MCF 10A (cell line): ENCODE measurements at places on chromosomes 4 and X.

GRCh38 chr4:121358473-121358872, 22.3 kb downstream of the QRFPR start:
- peak; percentile 77 for DNase-seq

GRCh38 chr4:72945719-72946336, 123.7 kb downstream of the COX18 start:
- no peak for DNase-seq

DNA sequence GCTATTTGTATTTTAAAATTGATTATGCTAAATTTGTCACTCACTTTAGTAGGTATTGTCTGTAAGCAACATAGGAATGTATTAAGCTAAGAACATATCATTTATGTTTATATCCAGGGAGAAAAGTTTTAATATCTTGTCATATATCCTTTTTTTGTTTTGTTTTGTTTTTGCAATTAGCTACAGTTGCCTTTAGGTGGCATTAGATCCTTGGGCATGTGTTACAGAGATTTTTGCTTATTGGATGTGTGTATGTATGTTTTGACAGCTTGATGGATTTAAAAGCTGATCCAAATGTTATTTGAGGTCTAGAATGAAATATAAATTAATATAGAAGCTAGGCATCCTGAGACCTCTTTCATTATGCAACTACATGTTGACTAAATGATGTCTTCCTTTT, 36.1 kb upstream of the OTUD4 start:
- peak; percentile 48 for DNase-seq

GRCh38 chrX:124228849-124229248, 103.6 kb upstream of the TEX13D start:
- no peak for DNase-seq

DNA sequence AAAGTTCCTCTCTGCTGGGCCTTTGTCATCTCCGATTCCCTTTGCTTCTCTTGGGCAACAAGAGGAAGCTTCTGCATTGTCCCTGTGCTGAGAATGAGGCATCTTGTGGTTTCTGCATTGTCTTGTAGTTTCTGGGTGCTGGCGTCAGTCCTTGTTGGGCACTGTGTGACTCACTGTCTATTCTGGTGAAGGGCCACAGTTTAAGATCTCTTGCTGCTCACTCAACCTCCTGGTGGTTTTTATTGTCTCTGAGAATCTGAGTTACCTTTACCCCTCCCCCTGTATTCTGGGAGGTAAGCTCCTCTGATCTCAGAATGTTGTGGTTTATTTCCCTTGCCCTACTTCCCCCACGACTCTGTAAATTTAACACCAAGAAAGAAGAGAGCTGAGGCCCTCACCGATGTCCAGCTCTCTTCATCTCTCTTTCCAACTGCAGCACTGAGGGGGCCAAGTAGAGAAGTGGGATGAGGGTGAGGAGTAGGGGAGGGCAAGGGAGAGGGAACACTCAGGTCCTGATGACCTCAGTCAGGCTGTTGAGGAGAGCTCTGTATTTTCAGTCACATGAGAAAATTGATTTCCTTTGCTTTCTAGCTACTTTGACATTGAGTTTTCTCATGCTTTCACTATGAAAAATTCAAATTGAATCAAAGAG, 441.6 kb upstream of the PITX2 start:
- DNase-seq, result peak; percentile 94

DNA sequence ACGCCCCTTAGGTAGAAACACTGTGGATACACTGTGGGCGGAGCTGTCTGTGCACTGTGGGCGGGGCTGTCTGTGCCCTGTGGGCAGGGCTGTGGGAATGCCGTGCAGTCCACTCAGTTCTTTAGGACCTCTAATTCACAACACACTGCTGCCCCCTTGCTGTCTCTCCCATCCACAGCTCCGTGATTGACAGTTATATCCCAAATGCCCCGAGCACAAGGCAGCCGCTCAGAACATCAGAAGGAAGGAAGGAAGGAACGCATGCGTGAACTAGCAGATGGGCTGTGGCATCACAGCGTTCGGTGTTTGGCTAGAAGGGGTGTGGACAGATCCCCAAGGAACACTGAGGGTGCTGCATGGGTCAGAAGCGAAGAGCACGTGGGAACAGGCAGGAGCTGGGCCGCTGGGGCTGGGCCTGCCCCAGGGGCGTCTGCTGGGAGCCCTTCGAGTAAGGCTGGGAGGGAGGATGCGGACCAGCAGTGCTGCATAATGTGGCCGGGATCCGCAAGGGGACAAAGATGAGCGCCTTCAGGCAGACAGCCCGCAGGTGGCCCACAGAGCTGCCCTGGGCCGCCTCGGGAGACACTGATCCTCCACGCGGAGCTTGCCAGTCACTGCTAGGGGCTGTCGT, 29.8 kb downstream of the ACOX3 start:
- peak; percentile 60 for DNase-seq

DNA sequence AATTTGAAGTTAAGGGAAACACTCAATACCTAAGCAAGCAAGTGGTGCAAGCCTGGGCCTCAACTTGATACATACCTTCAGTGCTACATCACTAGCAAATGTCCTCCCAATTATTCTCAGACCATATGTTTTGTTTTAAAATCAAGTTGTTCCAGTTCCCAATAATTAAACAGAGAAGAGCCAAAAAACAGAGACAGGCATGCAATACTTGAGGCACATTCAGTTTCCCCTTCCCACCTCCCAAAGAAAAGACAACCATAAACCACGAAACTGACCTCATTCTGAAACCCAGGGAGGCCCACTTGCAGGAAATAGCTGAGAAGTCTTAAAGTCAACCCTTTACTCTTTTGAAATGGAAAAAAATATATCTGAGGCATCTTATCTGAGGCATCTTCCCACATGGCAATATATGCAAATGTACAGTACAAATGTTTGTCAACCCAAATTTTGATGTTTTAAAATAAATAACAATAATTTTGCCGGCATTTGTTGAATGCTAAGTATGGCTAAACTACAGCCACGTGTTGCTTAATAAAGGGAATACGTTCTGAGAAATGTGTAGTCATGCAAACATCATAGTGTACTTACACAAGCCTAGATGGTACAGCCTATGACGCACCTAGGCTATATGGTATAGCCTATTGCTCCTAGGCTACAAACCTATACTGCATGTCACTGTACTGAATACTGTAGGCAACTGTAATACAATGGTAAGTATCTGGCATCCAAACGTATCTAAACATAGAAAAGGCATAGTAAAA, 147.5 kb downstream of the TSPAN5 start:
- peak; percentile 21 for DNase-seq

DNA sequence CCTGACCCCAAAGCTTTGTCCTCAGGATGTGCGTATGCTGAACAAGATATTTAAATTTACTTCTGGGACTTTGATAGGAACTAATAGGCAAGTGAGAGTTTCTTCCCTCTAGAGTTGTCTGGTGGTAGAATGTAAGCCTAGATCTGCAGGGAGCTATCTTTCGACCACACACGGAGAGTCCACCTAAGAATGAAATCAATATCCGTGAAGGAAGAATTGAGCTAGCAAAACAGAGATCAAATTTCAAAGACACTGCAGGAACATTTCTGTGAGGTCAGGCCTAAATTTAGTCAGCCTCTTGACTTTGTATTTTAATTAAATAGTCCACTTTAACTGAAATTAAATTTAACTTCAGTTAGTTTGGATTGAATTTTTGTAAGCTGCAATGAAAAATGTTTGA, 871.3 kb downstream of the RAB28 start:
- no peak for DNase-seq

DNA sequence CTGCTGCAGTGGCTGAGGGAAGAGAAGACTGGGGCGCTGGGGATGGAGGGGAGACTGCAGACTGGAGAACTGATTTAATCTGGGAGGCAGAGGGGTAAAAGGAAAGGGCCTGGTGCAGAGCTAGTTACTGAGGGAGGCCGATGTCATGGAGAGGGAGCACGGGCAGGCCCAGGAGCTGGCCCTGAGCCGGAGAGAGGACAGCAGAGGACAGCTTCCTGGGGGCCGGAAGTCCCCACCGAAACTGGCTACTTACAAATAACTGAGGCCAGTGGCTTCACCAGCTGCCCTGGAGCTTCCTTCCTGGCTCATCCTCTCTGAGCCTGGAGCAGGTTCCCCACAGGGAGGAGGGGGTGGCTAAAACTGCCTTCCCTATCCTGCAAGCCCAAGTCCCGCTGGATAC, 26.9 kb downstream of the NSG1 start:
- DNase-seq, result no peak

- no peak for DNase-seq
Measured at GRCh38 chr4:3397128-3397527, 44.6 kb upstream of the HGFAC start.

GRCh38 chr4:61003301-61003700, 196.8 kb upstream of the ADGRL3 start:
- no peak for DNase-seq

GRCh38 chrX:96566878-96567277, 117.8 kb upstream of the DIAPH2 start:
- DNase-seq, result no peak

DNA sequence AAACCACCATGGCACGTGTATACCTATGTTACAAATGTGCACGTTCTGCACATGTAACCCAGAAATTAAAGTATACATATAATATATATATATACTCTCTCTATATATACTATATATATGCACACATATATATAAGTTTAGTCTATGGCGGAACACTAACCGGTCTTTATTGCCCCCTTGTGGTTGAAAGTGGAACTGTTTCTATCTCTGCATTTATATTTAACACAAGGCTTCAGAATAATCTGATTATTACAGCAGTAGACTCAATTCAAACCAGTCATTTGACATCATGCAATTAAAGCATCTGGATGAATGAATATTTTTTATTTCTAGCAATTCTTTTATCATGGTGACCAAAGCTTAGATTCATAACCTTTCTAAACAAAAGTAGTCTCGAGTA, 14.6 kb downstream of the RAB9B start:
- peak; percentile 66 for DNase-seq

- DNase-seq, result no peak
Measured at GRCh38 chr4:48931459-48931858, 24.9 kb upstream of the OCIAD2 start.

DNA sequence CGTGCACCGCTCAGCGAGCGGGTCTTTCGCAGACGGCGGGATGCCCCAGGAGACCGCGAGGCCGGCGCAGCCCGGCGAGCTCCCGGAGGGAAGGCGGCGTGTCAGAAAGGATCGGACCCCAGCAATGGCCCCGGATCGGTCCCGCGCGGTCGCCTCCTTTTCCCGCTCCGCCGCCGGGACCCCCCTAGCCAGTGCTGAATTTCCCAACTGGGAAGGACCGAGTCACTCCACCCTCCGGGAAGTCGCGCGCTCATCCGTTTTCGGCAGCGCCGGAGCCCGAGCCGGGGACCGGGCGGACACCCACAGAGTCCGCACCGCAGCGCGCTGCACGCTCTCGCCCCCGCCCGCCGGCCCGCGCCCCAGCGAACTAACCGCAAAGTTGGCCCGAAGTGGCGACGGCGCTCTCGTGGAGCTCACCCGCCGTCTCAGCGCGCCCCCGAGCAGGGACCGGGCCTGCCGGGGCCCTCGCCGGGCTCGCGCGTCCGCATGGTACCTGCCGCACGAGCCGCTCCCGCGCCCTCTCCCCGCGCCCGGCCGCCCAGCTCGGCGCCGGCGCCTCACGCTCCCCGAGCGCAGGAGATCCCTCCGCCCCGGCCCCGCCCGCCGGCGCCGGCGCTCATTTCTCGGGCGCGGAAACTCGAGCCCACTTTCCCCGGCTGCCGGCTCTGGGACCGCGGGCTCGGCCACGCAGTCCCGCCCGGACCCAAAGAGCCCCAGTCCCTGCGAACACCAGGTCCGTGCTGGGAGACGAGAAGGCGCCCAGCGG, at the start of gene FAT1:
Gene FAT1, minus strand, starts transcription at position 565 of the 766 bp plus-strand sequence. CDS start 14,029 bp downstream, outside the sequence.
- peak; percentile 76 for DNase-seq

- peak; percentile 32 for DNase-seq
Measured at GRCh38 chr4:61201961-61202637, 2.0 kb downstream of the ADGRL3 start.

- DNase-seq, result peak; percentile 6
Measured at GRCh38 chrX:65821721-65822496, 154.5 kb downstream of the MSN start.

GRCh38 chrX:55867708-55868107, 150.2 kb downstream of the RRAGB start:
- no peak for DNase-seq

DNA sequence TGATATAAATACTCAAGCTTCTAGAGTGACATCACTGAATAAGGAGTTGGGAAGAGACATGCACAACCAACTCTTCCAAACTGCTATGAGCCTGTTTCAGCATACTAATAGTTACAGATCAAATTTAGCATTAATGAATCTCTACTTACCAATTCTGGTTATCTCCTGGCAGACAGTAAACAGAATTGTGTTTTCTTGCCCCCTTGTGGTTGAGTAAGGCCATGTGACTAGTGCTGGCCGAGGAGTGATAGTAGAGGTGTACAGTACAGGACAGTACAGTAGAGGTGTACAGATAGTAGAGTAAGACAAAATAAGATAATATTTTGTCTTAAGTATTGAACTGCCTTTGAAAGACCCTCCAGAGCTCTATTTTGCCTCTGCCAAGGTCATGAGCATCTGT, 681.4 kb downstream of the GABRG1 start:
- peak; percentile 63 for DNase-seq

DNA sequence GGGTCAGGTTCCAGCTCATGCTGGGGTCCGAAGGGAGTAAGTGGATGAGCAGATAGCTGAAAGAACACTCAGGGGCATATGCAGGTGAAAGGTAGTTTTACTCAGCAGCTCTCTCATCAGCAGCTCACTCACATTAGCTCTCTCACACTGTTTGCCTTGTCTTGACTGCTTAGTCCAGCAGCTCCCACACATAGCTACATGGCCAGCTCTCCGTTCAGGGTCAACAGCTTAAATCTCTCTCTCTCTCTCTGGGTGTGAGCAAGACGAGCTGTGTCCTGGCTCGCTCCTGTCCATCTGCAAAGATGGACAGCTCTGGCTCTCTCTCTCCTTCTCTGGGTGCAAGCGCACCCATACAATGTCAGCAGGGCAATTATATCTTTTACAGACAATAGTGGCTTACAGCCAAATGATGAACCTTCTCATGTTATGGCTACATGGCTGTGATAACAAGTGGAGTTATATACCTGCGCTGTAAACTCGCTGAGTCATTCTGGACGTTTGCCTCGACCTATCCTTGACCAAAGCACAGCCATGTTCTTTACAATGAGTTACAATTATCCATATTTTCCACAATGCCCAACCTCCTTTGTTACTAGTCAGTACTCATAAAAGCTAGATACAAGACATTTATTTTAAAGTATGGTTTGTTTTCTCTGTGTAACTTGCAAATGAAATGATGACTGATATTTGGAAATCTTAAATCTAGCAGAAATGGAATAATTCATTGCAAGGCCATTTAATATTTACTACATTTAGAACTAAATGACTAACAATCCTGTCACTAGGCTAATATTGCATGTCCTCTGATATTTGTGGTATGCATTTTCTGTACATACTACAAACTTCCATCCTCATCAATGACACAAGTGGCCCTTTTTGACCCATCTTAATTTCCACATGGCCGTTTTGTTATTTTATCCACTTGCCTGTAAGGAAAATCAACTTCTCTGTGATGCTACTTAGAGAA, 9.3 kb downstream of the PAPSS1 start:
- DNase-seq, result peak; percentile 31

- no peak for DNase-seq
Measured at GRCh38 chr4:41644288-41644914, 104.1 kb downstream of the PHOX2B start.

DNA sequence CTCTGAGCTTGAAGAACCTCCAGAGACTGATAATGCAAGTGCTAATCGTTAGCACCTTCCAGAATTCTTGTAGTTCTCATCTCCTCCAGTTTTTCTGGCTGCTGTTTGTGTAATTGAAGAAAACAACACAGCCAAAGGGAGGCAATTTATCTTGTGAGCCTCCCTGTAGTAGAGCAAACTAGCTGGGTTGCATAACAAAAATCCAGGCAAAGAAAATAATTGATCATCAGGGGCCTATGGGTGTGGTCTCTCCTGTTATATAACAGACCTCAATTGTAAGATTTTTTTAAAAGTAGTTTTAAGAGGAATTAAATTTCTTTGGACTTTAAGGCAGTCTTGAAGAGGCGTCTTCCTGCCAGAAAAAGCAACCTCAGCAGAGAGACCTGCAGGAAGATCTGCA, 817.0 kb downstream of the CENPC start:
- no peak for DNase-seq
